ENCODE measurements at places on chromosomes 5 and 9.

DNA sequence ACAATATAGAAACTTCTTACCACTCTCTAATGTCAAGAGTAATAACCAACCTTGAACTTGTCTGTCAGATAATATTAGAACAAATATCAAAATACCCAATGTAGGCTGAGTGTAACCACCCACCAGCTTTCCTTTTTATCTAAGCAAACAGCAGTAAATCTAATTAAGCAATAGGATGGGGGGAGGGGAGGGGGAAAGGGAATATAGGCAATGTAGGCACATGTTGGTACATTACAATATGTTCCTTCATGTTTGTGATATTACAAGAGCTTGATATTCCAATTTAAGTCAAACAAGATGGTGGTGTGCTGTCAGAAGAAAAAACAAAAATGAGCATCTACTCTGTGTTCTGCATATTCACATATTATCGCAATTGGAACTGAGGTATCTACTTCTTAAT is 158.2 kb downstream of the DENND1A start:
- no peak for DNase-seq

- no peak for DNase-seq
These were observed 1.7 kb downstream of the GPRIN1 start for GRCh38 chr5:176608142-176608705.

- no peak for DNase-seq
These were observed 336.9 kb upstream of the DMAC1 start for GRCh38 chr9:8136477-8136876.

- no peak for DNase-seq
These were observed 343.4 kb upstream of the PAPPA start for GRCh38 chr9:115810166-115810565.

- DNase-seq, result no peak
These were observed 55.3 kb downstream of the RANBP17 start for GRCh38 chr5:170917113-170917512.

DNA sequence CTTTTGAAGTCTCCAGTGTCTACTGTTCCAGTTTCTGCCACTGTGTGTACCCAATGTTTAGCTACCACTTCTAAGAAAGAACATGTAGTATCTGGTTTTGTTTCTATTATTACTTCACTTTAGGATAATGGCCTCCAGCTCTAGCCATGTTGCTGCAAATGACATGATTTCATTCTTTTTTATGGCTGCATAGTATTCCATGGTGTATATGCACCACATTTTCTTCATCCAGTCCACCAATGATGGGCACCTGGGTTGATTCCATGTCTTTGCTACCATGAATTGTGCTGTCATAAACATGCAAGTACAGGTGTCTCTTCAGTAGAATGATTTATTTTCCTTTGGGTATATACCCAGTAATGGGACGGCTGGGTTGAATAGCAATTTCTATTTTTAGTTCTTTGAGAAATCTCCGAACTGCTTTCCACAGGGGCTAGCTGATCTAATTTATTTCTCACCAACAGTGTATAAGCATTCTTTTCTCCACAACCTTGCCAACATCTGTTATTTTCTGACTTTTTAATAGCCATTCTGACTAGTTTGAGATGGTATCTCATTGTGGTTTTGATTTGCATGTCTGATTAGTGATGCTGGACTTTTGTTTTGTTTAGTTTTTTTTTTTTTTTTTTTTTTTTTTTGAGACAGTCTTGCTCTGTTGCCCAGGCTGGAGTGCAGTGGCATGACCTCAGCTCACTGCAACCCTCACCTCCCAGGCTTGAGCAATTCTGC is 68.9 kb downstream of the WDR41 start:
- no peak for DNase-seq

DNA sequence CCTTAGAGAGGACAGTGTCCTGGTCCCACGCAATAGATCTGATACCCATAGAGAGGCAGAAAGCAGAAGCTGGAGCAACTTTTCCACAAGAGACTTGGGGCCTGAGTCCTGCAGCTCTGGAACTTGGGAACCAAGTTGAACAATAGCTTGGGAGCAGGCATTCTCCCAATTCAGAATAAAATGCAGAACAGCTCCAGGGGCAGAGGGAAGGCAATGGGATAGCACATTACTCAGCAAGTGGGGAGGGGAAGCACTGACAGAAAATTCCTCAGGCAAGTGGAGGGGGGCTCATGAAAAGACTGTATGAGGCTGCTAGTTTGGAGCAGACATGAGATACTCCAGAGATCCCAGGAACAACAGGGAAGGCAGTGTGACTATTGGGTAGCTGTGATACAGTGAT is 513.6 kb downstream of the HINT1 start:
- no peak for DNase-seq

DNA sequence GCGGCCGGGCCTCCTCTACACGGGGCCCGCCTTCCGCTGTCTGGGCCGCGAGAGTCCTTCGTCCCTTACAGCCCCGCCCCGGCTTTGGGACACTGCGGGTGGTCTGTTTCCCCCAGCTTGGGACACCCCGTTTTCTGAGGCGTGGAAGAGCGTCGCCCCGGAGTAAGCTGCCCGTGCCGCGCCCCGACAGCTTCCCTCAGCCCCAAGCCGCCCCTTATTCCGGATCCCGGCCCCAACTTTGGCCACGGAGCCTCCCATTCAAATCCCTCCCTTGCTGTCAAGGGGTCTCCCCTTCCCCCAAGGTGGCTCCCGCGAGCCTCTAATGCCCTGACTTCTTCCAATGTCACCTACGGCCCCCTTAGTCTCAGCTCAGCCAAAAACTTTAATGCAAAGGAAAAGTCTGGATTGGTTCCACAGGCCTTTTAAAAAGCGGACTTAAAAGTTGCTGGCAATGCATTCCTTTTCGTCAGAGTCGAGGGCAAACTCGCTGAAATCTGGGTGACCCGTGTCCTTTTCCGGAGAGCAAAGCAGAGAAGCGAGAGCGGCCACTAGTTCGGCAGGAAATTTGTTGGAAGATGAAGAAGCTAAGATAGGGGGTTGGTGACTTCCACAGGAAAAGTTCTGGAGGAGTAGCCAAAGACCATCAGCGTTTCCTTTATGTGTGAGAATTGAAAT is 19.8 kb downstream of the EXOSC2 start:
- DNase-seq, result no peak

DNA sequence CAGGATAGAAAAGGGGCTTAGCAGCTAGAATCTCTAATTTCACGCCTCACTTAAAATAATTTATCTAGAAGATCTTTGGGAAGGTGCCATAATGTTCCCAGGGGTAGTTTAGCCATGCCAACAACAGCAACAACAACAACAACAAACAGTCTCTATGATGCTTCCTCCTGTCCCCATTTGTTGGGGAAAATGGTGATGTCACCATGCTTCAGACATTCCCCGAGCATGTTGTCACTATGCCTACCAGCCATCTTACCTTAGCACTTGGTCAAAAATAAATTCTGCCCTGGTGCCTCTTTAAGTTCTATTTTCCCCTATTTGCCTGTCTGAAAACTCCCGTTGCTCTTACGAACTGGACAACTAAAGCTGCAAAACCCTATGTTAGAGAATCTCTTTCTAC is 76.6 kb downstream of the KCNN2 start:
- no peak for DNase-seq

Measured in stimulated activated CD8-positive, alpha-beta memory T cell treated with anti-CD3 and anti-CD28 coated beads, Interleukin-2, amount 100 ng/mL, for 1 hour (primary cell).